GM12878 (cell line): ENCODE measurements at places on chromosomes 1 and 21. TPM values are rescaled to one million over a fixed set of nuclear protein-coding genes. Genes with fewer than 3 reads are reported as not detected.

Gene CD5L
- 0.11 and 0.33 TPM in 2 replicates for polyA plus RNA-seq

Gene DLGAP3
- polyA plus RNA-seq, result 0.05 TPM in 1 of 2 replicates, not detected in the other

Gene SLC19A2
- 1.8 and 2.0 TPM in 2 replicates for polyA plus RNA-seq

Gene FMO2
- not detected in 2 replicates for polyA plus RNA-seq

Gene SLAMF8
- polyA plus RNA-seq, result not detected in 2 replicates

Gene BTF3L4
- 72.4 and 80.7 TPM in 2 replicates for polyA plus RNA-seq
